T-helper 2 cell treated with Interferon-gamma antibody and Interleukin-4, amounts not matched to agents 100 ng/mL and 5 ng/mL, for 36 hours (primary cell): ENCODE measurements at places on chromosomes 12 and 14. TPM values are rescaled to one million over a fixed set of nuclear protein-coding genes. Genes with fewer than 3 reads are reported as not detected.

Gene DHH
- total RNA-seq = 0.07 and 0.09 TPM in 2 replicates

Gene NR1H4
- total RNA-seq = not detected in 2 replicates

Gene PAPLN
- total RNA-seq = 0.25 and 0.68 TPM in 2 replicates

Gene NUP37
- 62.6 and 65.0 TPM in 2 replicates for total RNA-seq

Gene ADGRD1
- 0.50 and 0.61 TPM in 2 replicates for total RNA-seq

Gene PSMB11
- not detected in 2 replicates for total RNA-seq

Gene MANSC1
- total RNA-seq = 0.61 and 0.66 TPM in 2 replicates

Gene LPAR5
- total RNA-seq = 6.2 and 6.7 TPM in 2 replicates

Gene TMBIM4
- 74.4 and 78.0 TPM in 2 replicates for total RNA-seq
